ENCODE measurements at places on chromosomes 13 and 19. TPM values are rescaled to one million over a fixed set of nuclear protein-coding genes. Genes with fewer than 3 reads are reported as not detected.

The ABHD8 gene
- 8.7 TPM for total RNA-seq

The TINCR gene
- total RNA-seq, result 0.09 TPM

The RXFP2 gene
- not detected for total RNA-seq

The WDR88 gene
- total RNA-seq, result not detected

Data from smooth muscle cell of bladder (primary cell).